Stimulated activated CD4-positive, alpha-beta T cell treated with anti-CD3 and anti-CD28 coated beads, Interleukin-1b, Interleukin-23, amount 100 ng/mL, for 48 hours (primary cell): ENCODE measurements at places on chromosomes 16 and 17.

- DNase-seq, result no peak
Observed at GRCh38 chr17:61235827-61236197, 163.8 kb upstream of the TBX2 start.

DNA sequence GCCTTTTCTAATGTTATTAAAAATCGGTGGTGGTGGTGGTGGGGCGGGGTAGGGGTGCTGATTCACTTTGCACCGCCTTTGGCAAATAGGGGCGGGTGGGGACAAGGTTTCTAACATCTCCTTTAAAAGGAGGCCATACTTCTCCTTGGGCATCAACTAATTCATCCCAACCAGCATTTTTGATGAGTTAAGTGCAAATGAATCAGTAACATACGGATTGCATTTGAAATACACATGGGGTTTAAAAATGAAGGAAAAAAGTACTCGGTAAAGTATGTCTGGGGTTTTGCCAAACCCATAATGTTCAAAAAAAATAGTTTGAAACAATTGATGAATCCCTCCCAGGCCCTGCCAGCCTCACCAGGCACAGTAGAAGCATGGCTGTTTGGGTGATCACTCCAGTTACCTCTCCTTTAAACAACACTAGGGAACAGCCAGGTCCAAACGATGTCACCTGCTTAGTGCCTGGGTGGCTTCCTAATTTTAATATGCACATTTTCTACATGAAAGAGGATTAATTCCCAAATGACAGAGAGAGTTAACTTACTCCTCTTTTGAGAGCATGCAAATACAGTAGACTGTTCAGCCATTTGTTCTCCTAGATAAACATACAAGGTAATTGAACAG, 107.2 kb downstream of the ANKFN1 start:
- DNase-seq, result no peak

- DNase-seq, result no peak
Observed at GRCh38 chr16:61530697-61531096, 505.5 kb downstream of the CDH8 start.

- DNase-seq, result no peak
Observed at GRCh38 chr16:66845791-66846221, 1.6 kb downstream of the CA7 start.

DNA sequence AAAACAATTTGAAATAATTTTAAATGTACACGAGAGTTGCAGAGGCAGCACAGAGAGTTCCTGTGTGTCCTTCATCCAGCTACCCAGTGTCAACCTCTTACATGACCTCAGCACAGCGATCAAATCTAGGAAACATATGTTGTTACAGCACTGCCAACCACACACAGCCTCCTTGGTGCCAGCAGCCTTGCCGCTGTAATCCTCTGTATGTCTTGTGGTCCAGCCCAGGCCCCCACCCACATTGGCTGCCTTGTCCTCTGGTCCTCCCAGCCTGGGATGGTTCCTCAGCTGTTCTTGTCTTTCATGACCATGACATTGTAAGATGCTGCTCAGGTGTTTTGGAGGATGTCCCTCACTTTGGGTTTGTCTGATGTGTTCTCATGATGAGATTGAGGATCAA, 178.0 kb downstream of the RPTOR start:
- no peak for DNase-seq

- no peak for DNase-seq
Observed at GRCh38 chr17:37131669-37132611, 183.2 kb downstream of the AATF start.

- no peak for DNase-seq
Observed at GRCh38 chr16:12891836-12892235, 9.6 kb upstream of the SHISA9 start.

DNA sequence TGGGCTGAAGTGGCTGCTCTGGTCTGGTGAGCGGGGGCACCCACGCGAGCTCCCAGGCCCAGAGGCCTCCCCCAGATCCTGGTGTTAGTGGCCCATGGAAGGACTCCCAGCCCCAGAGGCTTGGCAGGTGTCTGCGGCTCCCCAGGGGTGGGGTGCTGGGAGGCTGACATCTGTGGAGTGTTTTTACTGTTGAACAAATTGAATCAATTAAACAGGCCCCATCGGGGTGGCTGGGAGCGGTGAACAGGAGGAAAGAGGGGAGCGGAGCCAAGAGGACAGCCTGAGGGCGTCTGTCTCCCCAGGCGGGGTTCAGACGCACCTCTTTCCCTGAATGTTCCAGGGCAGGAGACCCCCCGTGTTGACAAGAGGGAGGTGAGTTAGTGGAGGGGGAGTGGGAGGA, 29.9 kb downstream of the ACTG1 start:
- DNase-seq, result no peak

DNA sequence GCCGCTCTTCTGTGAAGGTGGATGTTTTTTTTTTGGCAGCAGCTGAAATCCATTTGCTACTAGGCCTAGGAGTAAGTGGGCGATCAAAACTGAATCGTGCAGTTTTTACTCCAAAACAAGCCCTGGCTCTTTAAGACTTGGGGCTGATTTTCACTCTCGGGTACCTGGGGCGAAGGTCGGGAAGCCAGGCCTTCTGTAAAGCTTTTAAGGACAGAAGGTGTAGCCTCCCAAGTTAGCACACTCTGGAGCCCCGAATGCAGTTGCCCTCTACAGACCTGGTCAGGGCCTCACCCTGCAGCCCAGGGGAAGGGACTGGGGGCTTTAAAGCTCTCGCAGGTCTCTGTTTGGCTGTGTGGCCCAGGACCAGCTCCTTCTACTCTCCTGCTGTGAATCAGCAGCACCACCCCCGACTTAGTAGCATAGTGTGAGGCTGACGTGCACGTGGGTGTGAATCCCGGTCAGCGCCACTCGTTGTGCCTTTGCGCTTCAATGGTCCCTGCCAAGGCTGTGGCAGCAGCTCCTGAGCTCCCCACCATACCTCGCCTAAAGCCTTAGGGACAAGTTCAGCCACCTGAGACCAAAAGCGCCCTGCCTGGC, 49.9 kb downstream of the TMEM235 start:
- no peak for DNase-seq

- no peak for DNase-seq
Observed at GRCh38 chr16:85354686-85355514, 242.6 kb upstream of the CIBAR2 start.

DNA sequence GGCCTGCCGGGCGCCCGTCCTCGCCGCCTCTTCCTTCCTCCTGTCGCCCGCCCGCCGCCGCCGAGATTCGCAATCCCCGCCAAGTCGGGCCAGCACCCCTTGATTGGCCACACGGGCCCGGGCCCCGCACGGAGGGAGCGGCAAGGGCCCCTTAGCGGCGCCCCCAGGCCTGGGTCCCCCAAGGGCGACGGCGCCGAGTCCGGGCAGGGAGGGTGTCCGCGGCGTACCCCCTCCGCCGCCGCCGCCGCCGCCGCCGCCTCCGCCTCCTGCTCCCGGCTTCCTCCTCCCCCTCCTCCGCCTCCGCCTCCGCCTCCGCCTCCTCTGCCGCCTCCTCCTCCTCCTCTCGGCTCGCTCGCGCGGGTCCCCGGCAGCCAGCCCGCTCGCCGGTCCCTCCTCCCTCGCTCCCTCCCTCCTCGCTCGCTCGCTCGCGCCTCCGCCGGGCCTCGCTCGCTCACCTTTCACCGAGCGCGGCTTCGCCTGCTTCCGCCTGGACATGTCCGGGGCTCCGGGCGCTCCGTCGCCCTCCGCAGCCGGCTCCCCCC, 561 bp downstream of the ZNF423 start:
- DNase-seq, result peak; percentile 27

DNA sequence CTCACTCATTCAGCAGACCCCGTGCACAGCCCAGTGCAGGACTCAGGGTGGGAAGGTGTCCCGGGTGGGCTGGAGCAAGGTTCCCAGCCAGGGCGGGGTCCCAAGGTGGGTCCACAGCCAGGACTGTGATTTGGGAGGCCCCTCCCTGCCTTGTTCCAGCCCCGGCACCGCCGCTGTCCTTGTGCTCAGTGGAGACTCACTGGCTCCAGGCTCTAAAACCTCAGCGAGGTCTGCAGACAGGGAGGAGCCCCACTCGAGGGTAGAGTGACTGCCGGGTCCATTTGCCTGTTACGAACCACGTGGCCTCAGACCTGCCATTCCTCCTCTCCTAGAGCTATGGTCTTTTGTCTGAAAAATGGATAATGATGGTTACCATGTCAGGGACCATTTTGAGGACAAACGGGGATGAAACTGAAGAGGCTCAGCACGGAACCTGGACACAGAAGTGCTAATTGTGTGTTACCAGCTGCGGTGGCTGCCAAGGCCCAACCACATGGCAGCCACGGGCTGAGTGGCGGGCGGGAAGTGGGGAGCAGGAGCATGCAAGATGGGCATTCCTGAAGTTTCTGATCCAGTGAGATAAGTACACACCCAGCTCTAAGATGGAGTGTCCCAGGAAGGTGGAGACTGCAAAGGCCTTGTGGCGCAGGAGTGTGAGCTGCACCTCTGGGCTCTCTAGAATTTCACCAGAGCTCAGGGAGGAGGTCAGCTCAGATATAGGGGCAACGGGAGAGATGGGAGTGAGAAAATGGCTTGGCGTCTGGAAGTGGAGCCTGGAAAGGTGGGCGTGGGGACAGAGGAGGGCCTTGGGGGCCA, 317.6 kb downstream of the SEC14L1 start:
- DNase-seq, result peak; percentile 63

GRCh38 chr16:52537516-52537915, 9.4 kb downstream of the TOX3 start:
- no peak for DNase-seq
